LHCN-M2 (cell line): ENCODE measurements at places on chromosomes 5 and 9.
A peak's percentile ranks its signal among the peaks of the same experiment; 100 is the strongest.

DNA sequence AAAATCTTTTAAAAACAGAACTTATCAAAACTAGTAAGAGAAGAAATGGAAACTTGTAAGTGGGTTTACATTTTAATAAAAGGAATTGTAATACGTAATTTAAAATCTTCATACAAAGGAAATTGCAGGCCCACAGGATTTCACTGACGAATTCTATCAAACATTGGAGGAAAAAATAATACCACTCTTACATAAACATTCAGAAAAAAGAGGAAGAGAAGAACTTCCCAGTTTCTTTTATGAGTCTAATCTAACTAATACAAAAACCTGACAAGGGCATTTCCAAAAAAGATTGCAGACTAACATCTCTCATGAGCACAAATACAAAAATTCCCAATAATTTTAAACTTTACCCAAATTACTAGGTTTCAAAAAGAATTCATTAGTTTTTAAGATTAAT lies 149.0 kb downstream of the RANBP17 start:
- DNase-seq: no peak

GRCh38 chr5:173454361-173454735 lies 126.1 kb upstream of the STC2 start:
- DNase-seq: peak; percentile 96

GRCh38 chr5:115985802-115986757 lies 23.8 kb downstream of the LVRN start:
- DNase-seq: no peak

DNA sequence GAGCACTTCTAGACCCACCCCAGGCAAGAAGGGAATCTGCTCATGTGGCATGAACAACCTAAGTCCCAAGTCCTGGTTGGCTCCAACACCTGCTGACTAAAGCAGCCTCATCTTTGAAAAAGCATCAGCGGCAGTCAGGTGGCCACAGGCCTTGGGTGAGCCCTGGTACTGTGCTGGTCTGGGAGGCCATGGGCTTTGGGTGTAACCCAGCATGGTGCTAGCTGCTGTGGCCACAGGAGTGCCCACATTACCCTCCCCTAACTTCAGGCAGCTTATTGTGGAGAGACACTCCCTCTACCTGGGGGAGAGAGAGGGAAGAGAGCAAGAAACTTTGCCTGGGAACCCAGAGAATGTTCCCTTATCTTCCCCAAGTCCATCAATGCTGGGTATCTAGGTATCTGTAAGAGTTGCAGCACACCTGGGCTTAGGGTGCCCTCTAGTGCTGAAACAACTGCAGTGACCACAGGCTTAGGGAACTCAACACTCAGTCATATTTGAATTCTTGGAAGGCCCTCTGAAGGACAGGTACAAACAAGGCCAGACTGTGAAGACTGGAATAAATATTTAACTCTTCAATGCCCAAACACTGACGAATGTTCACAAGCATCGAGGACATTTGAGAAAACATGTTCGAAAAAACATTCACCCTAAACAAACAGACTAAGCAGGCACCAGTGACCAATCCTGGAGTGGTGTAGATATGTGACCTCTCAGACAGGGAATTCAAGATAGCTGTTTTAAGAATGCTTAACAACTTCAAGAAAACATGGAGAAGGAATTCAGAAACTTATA lies 69.9 kb upstream of the OR2K2 start:
- DNase-seq: no peak

DNA sequence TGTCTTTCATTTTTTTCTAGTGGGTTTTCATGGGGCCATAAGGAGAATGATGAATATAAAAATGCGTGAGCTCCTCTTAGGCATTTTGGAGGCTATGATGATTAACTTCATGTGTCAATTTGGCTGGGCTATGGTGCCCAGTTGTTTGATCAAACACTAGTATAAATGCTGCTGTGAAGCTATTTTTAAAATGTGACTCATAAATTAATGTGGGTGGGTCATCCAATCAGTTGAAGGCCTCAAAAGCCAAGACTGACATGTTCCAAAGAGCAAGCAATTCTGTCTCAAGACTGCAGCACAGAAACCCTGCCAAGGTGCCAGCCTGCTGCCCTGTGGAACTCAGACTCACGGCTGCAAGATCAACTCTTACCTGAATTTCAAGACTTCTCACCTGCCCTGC lies 24.4 kb upstream of the ICE1 start:
- DNase-seq: peak; percentile 14

DNA sequence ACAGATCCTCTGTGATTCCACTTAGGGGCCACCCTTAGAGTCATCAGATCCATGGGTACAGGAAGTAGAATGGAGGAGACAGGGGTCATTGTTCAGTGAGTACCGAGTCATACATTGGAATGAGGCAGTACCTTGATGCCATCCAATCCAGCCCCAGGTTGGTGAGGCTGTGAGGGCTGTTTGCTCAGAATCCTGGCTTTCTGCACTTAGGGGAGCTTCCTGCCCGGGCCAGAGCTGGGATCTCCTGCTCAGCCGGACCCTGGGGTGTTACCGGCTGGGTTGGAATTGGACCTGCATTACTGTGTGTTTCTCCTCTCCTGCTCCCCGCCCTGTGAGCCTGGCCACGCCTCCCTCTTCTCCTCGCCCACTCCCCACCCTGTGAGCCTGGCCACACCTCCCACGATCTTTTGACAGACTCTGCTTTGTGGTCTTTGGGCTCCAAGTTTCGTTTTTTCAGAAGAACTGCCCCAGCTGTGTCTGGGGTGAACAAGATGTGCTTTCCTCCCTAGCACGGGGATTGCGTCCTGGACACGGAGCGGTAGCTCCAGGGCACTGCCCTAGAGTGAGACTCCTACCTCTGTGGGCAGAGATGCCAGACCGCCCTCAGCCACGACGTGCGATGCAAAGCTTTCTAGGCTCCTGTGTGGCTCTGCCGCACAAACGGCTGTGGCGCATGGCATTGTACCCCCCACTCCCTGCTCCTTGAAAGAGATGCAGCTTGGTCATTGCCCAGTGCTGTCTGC lies 15.4 kb downstream of the TRAF2 start:
- peak; percentile 11 for DNase-seq

GRCh38 chr9:87717456-87717855 lies 8.5 kb upstream of the CTSL start:
- no peak for DNase-seq

DNA sequence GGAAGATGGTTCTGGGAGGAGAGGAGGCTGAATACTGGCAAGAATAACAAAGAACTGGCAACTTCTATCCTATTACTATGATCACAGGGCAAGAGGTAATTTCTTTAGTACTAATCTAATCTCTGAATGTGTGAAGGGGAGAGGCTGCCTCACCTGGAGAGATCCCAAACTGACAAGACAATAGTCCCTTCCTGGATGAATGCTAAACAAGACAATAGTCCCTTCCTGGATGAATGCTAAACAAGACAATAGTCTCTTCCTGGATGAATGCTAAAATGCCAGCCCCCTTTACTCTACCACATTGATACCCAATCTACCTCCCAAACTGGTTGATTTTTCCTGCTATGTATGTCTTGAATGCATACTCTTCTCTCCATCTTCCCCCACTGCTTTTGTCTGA lies 145.2 kb downstream of the SIL1 start:
- no peak for DNase-seq

- DNase-seq: no peak
Observed at GRCh38 chr5:32514806-32515205, 70.3 kb upstream of the ZFR start.

DNA sequence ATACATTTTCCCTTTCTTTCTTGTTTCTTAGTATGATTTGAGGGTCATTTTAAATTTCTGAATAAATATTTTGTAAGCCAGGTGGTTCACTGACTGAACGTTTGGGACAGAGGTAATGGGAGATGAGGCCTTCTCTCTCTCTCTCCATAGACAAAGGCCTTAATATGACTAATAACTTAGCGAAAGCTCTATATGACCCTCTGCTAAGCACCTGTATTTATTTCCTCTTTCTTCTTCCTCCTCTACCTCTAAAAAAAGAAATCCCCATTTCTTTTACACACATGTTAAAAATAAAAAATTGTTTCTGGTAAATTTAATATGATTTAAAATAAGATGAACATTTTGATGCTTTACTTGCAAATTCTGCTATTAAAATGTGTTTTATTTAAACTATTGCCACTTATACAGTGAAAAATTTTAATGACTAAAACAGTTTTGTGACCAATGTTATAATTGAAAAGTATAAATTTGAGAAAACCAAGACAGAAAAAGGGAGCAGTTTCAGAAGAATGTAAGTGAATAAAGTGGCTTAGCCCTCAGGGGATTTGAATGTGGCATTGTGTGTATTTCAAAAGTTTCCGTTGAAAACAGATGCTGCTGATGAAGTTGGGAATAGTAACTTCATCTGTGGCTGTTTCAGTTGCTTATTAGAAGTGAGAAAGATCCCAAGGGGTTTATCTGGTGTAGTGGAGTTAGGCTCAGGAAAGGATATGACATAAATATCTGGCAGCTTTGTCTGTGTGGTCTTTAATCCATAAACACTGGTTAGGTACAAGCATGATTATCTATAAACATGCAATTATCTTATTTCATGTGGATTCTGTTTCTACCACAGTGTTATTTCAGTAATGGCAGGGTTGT lies 128.6 kb upstream of the GRHPR start:
- peak; percentile 93 for DNase-seq

DNA sequence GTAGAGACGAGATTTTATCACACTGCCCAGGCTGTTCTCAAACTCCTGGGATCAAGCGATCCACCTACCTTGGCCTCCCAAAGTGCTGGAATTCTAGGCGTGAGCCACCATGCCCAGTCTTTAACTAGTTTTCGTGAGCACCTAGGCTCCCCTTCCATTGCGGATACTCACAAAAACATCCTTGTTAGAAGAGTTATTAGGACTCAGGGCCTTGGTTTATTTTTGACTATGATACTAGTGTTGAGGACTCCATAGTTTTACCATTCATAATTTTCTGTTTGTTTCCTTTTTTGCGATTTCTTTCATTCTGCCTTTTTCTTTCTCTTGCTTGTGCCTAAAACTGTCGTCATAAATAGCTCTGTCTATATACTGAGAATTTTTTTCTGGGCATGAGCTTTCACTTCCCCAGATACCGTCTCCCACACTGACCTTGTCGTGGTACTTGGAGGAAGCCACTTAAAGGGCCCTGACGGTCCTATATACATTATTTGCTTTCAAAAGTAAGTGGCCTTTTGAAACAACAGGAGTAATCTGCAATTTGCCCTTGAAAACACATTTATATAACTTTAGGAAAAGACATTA lies 5.2 kb downstream of the F2R start:
- DNase-seq: no peak

DNA sequence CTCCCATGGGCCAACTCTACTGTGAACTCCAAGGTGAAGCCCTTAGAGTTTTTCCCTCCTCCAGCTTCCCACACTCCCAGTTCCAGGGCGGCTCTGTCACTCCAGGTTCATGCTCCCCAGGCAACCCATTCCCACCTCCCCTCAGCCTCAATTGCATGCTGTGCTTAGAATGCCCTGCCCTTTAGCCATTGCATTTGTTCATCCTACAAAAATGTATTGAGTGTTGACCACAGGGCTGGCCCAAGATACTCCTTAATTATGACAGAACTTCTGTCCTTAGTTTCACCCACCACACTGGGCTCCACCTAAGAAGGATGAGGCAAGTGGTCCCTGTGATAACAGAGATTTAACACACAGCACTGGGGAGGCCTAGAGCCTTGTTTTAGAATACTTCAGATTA lies 236.1 kb downstream of the ADAMTSL1 start:
- DNase-seq: no peak

- no peak for DNase-seq
Observed at GRCh38 chr5:173499471-173500212, 116.8 kb downstream of the BOD1 start.

GRCh38 chr9:127140181-127140580 lies 17.7 kb upstream of the ANGPTL2 start:
- no peak for DNase-seq

DNA sequence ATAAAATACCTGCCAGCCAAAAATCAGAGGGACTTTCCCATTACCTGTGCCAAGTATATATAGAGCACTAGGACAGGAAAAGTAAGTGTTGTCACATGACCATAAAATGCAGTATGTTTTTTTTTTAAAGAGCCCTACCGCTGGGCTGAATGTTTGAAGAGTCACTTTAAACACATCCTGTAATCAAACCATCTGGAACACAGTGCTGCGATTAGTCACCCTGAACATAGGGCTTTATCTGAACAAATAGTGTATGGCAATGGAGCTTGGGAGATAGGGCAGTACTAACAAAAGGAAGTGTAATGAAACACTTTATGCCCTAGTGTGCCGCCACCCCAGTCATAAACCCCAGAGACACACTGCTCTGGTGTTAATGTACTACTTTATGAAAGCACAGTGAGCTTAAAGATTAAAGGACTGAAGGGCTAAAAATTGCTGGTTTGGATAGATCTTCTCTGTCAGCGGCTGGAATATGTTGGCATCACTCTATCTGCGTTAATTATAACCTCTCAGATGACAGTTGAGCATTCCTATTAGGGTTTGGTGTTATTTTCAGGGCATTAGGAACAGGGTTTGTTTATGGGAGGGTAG lies 90.4 kb downstream of the ZNF608 start:
- DNase-seq: peak; percentile 92

DNA sequence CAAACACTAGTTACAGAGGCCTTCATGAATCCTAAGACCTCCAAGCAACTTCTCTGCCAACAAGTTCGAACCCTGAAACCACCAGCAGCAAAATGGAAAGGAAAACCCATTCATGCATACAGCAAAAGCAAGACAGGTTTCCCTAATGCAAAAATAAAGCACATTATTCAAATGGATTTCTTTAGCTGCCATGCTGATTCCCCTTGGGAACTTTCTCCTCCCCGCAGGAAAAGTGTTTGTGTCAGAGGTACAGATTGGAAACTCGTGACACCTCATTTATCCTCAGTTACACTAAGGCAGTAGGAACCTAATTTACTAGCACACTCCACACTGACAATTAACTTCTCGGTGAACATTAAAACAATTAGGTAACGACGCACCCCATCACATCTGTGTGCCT lies 63.4 kb downstream of the TLE1 start:
- no peak for DNase-seq

DNA sequence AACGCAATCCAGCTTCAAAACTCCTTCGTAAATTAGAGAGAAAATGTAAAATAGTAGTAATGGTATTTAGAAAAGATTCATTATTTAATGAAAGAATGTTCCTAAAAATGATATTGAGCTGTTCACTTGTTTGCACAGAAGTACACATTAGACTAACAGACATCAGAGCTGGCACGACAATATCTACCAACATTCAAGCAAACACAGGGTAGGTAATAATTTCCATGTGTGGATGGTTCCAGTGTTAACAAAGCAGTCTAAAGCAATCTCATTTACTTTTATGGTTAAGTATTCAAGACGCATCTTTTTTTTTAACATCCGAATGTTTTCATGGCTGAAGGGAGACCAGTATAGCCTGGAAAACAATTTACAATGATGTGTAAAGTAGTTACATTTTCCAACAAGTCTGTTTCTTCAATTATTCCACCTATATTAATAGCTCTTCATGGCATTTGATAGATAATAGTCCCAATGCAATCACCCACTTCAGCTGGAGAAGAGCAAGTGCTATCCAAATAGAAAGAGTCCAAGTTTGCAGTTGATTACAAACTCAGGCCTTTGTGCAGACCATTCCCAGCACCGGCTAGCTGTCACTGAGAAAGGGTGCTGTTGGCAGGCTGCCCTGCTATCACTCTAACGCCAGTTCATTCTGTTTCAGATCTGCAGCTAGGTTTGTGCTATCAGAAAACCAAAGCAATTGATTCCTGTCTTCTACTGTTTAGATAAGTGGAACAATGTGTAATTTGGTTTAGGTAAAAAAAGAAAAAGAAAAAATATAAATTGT lies 458.8 kb downstream of the DTWD2 start:
- no peak for DNase-seq
